ENCODE measurements at places on chromosomes 16 and 17.

DNA sequence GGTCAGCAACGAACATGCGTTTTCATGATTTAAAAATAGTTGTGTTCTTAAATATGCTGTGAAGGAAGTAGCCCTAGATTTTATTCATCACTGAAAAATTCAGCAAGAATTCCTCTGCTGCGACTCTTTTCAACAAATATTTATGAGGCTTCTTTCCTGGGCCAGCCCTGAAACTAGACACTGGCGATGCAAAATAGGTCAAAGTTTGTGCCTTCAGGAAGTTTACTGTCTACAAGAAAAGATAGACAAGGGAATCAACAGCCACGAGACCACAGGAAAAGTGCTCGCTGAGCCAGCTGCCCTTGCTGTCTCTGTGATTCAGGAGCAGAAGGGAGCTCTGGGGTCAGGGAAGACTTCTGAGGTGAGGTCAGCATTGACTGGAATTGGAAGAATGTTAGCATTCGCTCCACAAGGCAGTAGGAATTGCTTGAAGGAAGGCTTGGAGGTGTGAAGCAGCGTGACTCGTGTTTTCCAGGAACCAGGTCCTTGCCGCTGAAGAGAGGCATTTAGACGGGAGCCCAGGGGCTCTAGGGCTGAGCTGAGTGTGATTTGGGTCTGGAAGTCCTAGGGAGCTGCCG, 1.9 kb upstream of the RPL26 start:
- peak; percentile 97 for DNase-seq

- peak; percentile 20 for DNase-seq
These were observed 260.1 kb downstream of the SNX29 start for GRCh38 chr16:12236589-12236988.

- no peak for DNase-seq
These were observed 49.6 kb downstream of the MRC2 start for GRCh38 chr17:62676952-62677596.

- no peak for DNase-seq
These were observed 115.4 kb upstream of the GNAO1 start for GRCh38 chr16:56075732-56076388.

DNA sequence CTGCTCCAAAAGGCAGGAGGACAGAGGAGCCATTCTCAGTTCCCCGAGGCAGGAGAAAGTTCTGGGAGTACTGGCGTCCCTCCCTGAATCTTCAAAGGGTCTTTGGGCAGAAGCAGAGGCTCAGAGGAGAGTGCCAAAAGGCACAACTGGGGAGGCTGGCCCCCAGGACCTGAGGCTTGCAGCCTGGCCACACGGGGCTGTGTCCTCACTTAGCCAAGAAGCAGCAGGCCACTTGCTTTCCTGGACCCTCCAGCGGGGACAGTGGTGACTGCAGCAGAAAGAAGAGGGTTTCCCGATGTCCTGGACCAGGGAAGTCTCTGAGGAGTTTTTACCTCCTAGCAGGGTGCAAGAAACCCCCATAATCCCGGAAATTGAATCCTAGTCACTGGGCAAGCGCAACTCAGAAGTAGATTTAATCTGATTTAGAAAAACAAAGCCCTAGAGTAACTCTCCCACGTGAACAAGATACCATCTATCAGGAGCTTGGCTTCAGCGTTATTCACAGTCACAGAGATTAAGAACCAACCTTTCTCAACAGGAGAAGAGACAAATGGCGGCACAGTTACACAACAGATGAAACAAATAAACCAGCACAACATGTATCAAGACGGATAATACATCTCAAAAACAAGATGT, 25.5 kb upstream of the BCO1 start:
- no peak for DNase-seq

Measured in fibroblast of skin of right biceps (primary cell).